ENCODE measurements at places on chromosomes 3 and 15.
A peak's percentile ranks its signal among the peaks of the same experiment; 100 is the strongest.

DNA sequence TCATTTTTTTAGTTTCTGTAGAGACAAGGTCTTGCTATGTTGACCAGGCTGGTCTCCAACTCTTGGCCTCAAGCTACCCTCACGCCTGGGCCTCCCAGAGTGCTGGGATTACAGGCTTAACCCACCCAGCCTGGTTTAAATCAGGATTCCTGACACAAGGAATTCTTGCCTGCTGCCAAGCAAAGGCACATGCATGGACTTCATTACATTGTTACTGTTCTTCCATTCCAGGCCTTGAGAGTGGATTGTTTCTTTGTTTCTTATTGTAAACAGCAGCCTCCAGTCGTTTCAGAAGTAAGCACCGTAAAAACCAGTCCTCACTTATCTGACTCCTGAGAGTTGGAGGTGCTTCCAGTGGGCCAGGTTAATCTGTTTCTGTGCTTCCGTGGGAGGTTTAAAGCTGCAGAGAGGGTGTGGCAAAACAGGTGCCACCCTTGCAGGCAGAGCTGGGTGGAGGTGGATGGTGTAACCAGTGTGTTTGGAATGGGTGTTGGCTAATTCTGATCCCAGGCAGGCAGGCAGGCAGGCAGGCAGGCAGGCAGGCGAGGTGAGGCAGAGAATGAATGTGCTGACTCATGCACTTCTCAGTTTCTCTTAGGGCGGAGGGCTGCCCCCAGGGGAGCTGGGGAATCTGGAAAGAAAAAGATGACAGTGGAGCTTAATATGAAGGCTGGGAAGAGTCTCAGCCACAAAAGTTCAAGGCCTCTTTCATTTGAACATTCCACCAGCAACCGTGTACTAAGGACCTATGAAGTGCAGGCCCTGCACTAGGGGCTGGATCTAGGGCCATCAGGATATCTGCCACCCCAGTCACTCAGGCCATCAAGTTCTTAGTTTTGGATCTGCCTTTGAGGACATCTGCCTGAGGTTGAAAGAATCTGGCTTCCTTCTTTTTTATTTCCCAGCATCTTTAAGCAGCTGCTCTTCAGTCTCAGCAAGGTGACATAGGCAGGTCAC, 37.0 kb upstream of the CDCP1 start:
- DNase-seq, result no peak

- DNase-seq, result peak; percentile 87
Observed at GRCh38 chr15:75694241-75695182, 18.1 kb downstream of the CSPG4 start.

GRCh38 chr15:88690331-88690730, 51.5 kb downstream of the ISG20 start:
- DNase-seq, result no peak

DNA sequence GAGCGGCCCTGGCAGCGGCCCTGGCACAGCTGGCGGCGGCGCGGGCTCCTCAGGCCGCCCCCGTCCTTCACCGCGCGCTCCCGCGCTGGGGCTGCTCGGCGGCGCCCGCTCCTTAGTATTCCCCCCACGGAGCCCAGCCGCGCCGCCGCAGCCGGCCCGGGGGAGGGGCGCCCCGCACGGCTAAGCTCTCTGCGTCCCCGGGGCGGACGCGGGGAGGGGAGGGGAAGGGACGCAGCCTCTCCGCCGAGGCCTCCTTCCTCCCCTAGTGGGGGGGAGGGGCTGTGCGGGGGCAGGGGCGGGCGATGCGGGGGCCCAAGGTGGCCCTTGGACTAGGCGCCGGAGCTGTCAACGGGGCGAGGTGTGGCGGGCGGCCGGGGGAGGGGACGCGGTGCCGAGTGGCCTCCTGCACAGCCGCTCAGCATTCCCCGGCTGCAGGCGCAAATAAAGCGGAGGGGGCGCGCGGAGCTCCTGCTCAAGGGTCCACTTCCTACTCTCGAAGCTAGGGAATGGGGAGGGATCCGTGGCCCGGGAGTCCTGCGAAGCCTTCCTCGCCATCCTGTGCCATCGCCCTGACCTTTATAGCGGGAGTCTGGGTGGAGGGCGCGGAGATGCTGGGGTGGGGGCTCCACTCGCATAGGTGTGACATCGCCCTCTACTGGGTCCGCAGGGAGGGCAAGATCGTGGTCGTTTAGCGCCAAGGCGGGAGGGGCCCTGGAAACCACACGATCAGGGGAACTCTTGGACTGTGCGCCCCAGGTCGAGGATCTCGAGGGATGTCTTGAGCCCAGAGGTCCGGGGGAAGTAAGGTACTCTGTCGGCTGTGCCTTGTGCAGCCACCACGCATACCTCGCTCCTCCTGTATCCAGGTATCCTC, 22.2 kb downstream of the EPHB3 start:
- DNase-seq, result no peak

- DNase-seq, result no peak
Observed at GRCh38 chr15:57896114-57896513, 169.4 kb downstream of the ALDH1A2 start.

DNA sequence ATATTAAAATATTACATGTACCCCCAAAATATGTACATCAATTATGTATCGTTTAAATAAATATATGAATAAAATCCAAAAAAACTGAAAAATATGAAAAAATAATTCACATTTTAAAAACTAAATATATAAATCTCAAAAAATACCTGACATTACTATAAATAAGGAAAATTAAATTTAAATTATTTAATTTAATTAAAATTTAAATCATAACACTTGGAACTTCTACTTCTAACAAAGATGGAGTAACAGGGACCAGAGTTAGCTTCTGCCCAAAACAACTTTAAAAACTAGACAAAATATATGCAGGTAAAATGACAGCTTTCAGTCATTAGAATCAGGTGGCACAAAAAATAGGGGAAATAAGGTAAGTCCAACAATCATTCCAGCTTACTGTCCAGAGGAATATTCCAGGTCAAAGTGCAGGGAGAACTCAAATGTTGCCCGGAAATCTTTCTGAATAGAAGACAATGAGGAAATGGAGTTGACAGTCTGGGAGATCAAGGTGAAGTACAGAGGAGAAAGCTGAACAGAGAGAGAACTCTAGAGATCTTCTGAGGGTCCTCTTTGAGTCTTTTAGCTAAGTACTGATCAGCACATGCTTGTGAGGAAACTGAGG, 207.7 kb upstream of the ATP11B start:
- no peak for DNase-seq

GRCh38 chr3:194974468-194975135, 288.9 kb downstream of the FAM43A start:
- DNase-seq, result no peak

- no peak for DNase-seq
Observed at GRCh38 chr3:49414753-49415152, 2.5 kb downstream of the TCTA start.

- no peak for DNase-seq
Observed at GRCh38 chr3:177449360-177450006, 252.2 kb upstream of the TBL1XR1 start.

DNA sequence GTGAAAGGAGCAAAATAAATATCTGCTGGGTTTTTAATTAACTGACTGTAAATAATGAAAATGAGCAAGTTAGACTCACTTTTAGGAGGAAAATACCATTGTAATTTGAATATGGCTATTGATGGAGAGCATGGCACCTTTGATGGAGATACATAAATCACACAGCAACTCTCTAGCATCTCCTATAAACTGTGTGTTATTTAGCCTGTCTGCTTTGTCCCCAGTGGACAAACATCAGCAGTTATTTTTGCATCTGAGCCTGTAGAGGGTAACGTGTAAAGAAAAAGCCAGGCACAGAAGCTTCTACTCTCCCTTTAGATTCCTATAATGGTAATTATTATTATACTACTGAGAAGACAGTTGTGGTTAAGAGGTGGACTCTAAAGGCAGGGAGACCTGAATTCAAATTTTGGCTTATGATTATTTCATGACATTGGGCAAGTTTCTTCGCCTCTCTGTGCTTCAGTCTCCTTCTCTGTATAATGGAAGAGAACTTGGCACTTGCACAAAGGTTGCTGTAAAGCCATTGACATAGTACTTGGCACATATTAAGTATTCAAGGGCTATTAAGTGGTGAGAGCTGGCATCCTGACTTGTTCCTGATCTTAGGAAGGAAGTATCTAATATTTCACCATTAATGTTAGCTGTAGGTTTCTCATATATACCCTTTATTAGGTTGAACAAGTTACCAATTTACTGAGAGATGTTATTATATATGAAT, 289.5 kb upstream of the TRIM42 start:
- no peak for DNase-seq

DNA sequence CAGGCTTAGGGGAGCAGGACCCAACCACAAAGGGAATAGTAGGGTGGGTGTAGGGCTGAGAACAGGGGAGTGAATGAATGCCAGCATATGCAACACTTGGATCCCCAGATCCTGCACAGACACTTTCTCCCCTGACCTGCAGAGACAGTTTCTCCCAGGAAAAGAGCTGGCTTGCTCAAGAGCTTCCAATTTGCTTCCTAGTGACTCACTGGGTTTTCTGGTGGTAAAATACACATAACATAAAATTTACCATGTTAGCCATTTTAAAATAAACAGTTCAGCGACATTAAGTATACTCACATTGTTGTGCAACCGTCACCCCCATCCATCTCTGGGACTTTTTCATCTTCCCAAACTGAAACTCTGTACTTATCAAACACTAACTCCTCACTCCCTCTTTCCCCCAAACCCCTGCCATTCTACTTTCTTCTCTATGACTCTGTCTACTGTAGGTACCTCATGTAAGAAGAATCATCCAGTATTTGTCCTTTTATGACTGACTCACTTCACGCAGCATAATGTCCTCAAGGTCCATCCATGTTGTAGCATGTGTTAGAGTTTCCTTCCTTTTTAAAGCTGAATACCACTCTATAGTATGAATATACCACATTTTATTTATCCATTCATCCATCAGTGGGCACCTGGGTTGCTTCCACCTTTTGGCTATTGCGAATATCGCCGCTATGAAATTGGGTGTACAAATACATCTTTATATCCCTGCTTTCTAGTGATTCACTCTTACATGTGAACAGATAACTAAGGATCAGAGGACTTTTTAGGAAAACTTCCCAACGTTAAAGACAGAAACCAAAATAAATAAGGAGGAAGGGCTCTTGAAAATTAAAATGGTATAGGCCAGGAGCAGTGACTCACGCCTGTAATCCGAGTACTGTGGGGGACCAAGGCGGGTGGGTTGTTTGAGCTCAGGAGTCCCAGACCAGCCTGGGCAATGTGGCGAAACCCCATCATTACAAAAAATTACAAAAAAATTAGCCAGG, 95.6 kb upstream of the TJP1 start:
- DNase-seq, result no peak

DNA sequence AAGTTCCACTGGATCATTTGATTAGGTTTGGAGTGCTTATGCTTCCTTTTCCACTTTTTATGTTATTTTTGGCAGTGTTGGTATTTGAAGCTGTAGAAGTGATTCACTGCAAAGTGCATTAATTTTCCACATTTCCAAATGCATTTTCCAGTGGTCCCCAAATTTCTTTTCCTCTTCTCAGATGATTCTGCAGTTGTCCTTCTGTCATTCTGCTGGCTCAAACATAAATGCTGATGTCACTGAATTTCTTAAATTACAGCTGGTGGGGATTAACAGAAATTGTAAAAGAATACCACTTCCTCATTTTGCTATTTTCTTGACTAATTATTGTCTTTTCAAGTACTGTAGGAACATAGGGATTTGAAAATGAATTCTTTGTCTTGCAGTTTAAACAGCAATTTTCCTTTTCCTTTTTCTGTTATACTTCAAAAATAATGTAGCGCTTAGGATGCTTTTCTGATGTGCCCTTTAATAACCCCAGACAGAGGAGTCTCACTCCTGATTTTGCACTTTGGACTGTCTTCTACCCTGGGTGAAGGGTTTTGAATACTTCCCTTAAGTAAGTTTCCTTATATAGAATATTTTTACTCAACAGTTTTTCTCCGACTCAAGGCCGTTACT, 25.0 kb downstream of the MITF start:
- DNase-seq, result no peak

- DNase-seq, result no peak
Observed at GRCh38 chr3:30581067-30581585, 25.3 kb upstream of the TGFBR2 start.

DNA sequence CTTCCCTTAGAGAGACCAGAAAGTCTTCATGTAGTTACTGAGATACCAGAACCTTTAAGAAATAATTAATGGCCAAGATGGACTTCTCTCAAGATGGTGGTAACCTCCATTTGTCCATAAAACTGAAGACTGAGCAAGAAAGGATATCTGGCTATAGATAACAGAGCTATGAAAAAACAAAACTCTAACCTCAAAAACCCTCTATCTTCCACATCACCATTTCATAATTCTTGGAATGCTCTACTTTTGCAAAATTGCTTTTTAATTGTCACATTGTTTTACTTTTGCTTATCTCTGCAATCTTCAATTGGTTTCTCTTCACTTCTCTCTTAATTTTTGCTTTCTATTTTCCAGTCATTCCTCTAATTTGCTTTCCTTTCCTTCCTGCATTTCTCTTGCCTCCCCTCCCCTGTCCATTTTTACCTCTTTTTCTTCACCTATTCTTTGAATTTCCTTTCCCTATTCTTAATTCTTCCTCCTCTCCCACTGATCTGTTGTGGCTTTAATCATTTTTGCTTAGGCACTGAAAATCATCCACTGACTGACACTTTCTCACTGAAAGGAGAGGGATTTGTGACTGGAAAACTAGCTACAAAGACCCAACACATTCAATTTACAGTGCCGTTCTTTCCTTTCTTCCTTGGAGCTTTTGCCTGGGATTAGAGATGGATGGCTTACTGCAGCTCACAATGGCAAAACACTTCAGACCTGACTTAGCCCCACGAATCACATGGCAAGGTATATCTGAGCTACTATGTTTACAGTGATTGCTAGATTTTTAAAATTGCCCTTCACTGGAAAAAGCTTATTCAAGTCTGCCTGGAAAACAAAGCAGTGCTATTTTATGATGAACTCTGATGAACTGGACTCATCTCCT, 242.8 kb downstream of the CHST2 start:
- DNase-seq, result no peak

DNA sequence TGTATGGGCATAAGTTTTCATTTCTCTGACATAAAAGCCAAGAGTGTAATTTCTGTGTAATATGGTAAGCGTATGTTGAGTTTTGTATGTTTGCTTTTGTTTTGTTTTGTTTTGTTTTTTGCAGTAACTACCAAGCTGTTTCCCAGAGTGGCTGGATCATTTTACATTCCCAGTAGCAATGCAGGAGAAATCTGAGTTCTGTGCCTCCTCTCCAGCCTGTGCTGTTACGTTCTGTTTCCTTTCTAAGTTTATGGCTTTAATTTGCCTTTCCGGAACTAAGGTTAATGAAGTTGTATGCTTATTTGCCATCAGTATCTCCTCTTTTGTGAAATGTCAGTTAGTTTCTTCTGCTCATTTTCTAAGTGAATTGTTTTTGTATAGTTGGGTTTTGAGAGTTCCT, 307.8 kb downstream of the GABRG3 start:
- no peak for DNase-seq

DNA sequence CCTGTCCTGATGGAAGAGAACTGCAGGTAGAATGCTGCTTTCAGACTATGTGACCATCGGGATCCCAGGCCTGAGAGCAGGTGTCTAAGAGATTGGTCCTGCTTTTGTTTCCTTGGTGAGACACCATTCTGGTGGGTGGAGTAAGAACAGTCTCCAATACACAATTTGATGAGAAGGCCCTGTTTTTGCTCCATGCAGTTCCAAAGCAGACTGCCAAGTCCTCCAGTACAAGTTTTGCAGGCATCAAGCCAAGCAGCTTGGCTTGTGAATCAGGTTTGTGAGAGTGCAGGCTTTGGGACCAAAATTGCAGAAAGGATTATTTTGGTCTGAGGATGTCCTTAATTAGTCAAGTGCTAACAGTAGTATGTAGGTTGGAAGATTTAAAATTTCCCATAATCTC, 381.6 kb downstream of the FOXP1 start:
- DNase-seq, result peak; percentile 79

- DNase-seq, result no peak
Observed at GRCh38 chr3:122857019-122857418, 62.1 kb downstream of the SLC49A4 start.

All from uterus (tissue), 4 donors.